Cerebellum (tissue), 4 donors: ENCODE measurements at places on chromosomes 12 and 14.

- DNase-seq, result no peak
These were observed 13.0 kb upstream of the TPCN1 start for GRCh38 chr12:113208041-113208934.

- DNase-seq, result no peak
These were observed 3.1 kb downstream of the MTHFD1 start for GRCh38 chr14:64391113-64391725.

DNA sequence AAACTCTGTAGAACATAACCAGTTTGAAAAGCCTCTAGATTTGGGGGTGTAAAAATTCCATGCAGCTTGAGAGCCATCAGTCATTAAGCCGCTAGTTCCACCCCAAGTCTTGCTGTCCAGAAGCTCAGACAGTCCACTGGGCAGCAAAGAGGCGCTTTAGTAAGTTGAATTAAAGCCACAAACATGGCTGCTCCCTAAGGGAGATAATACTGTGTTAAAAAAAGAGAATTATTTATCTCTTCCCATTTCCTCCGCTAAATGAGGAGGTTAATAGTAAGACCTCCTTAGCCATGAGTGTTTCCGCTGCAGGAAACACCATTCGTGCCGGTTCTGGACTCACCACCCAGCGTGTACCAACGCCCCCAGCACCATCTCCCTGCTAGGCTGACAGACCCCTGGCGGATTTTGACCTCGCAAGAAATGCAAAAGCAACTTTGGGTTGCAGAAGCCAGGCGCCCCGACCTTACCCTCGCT, 536 bp downstream of the TM7SF3 start:
- peak; percentile 44 for DNase-seq

- DNase-seq, result no peak
These were observed 34.3 kb downstream of the KTN1 start for GRCh38 chr14:55614304-55614703.

- peak; percentile 13 for DNase-seq
These were observed 39.8 kb downstream of the GRIN2B start for GRCh38 chr12:13941258-13942249.

GRCh38 chr12:122917507-122918121, 21.7 kb upstream of the VPS37B start:
- no peak for DNase-seq

DNA sequence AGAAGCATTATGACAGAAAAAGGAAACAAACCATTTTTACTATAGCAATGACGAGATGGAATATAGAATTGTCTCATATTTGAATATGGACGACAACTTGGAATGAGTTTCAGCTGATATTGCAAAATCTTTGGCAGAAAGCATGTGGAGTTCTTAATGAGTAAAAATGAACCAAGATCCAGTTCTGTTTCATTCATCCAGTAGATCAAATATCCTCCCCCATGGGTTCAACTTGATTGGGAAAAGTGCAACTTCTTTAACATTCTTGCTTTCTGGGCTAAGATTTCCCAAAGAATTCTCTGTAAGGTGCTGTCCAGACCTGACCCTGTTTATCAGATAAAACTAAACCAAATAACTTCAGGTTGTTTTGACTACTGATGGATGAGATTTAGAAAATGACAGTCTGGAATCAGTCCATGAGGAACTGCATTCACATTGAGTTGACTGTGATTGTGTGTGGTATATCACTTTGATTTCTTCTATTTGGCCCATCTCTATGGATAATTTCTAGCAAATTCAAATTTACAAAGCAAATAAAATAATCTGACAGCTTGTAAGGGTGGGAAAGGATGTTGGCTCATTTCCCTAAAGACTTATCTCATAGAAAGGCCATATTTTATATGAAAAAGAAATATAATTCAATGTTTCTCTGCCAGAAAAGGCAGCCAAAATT, 267.4 kb downstream of the ADAMTS20 start:
- no peak for DNase-seq
